ENCODE measurements at places on chromosomes 13 and 19.

DNA sequence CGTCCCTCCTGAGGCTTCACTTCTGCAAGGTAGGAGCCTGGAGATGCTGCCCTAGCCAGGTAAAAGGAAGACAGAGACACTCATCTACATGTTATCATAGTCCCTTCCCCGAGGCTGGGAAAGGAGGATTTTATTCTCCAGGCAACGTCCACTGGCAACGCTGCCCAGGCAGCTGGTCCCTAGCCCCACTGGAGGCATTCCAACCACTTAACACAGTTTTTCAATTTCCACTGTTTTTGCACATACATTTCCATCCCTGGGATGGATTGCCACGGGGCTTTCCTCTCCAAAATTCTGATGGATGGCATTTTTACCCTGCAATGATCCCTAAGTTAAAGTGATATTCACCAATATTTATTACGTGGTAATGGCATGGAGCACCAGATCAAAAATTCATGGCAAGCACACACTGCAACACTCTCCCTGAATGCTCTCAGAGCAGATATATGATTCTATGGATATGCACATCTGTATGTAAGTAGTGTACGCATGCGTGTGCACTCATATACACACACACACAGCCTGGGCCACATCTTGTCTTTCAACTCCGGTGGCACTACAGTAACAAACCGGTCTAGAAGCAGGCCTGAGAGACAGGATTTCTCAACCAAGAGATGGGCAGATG lies 322.3 kb upstream of the TSHZ3 start:
- DNase-seq, result no peak

GRCh38 chr19:7865262-7865911 lies 8.8 kb downstream of the PRR36 start:
- no peak for DNase-seq

- no peak for DNase-seq
Observed at GRCh38 chr13:45512098-45512496, 47.4 kb downstream of the COG3 start.

GRCh38 chr19:53079313-53079924 lies 23.8 kb downstream of the ZNF160 start:
- no peak for DNase-seq

DNA sequence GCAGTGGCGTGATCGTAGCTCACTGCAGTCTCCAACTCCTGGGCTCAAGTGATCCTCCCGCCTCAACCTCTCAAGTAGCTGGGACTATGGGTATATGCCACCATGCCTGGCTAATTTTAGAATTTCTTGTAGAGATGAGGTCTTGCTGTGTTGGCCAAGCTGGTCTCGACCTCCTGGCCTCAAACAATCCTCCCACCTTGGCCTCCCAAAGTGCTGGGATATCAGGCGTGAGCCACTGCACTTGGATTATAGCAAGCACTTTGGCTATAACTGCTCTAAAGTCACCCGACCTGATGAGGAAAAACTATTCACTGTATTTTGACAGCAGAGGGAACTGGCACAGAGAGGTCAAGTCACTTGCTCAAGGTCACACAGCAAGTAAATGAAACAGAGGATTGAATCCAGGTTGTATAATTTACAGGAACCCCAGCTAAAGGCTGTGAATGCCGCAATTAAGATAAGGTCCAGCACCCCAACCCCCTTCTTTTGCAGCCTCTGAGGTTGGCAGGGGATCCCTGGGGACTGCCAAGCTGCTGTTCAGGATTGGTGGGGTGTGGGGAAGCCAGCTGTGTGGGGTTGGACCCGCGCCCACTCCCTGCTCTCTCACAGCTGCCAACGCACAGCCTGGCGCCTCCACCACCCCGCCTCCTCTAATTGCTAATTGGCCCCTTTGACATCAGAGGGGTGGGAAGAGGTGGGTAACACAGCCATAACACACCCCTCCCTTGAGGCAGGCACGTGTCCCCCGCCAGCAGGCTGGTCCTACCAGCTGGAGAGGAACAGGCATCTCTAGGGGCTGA lies 6.0 kb downstream of the TMIGD2 start:
- no peak for DNase-seq

DNA sequence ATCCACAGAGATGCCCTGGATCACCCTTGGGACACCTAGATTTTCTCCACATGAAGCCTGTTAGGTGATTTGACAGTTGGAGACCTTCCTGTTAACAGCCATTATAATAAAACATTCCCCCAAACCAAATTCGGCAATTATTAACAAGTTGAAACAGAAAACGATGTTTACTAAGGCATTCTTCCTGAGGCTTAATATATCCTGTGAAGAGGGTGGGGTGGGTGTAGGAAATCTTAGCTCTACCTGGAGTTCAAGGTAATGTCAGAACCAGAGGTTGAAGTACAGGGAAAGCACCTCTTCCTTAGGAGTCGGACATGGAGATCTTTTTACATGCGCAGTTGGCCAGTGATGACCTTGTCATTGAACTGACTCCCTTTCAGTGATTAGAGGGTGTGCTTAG lies 143.0 kb downstream of the FGF9 start:
- no peak for DNase-seq

DNA sequence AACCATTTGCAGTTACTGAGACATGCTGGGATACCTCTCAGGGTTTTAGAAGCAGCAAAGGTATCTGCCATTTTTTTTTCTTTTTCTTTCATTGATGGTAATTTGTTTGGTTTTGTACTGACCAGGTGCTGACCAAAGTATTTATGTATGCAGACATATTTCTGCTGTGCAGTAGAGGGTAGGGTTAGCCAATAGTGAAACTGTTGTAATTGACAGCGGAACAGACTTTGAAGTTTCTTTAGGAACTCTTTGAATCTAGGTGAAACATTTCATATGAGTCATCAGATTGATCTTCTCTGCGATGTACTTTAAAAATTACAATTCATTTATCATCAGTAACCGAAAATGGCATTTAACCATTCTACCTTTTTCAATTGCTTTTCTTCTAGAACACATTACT lies 63.0 kb downstream of the ITGBL1 start:
- DNase-seq, result no peak

- DNase-seq, result no peak
Observed at GRCh38 chr19:36579255-36579654, 6.2 kb upstream of the ZNF529 start.

GRCh38 chr13:102038787-102039186 lies 363.1 kb downstream of the FGF14 start:
- DNase-seq, result no peak

DNA sequence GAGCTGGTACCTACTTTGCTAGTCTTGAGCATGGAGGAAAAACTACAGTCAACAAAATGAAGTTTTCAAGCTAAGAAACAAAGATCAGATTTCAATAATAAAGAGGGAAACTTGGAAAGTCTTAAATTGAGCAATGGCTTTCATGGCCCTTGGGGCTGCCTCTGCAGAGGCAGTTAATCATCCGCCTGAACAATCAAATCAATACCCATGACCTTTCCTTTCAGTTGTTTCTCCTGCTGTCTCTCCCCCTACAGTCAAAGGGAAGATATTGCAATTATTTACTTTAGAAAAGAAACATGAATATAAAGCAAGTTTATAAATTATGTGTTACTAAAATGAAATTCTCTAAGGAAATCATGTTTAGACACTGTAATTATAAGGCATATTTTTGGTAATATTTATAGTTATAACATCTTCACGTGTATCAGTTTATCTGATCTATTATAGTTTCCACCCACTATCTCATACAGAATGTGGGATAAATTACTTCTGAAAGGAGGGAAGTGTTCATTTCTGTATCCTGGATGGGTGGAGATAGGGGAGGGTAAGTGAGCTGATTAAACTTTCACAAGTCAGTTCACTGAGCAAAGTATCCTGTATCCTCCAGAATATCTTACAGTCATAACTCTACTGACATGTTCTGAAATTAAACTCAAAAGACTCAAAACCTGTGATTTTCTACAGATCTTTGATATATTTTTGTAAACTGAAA lies 72.4 kb upstream of the TSC22D1 start:
- peak; percentile 3 for DNase-seq

DNA sequence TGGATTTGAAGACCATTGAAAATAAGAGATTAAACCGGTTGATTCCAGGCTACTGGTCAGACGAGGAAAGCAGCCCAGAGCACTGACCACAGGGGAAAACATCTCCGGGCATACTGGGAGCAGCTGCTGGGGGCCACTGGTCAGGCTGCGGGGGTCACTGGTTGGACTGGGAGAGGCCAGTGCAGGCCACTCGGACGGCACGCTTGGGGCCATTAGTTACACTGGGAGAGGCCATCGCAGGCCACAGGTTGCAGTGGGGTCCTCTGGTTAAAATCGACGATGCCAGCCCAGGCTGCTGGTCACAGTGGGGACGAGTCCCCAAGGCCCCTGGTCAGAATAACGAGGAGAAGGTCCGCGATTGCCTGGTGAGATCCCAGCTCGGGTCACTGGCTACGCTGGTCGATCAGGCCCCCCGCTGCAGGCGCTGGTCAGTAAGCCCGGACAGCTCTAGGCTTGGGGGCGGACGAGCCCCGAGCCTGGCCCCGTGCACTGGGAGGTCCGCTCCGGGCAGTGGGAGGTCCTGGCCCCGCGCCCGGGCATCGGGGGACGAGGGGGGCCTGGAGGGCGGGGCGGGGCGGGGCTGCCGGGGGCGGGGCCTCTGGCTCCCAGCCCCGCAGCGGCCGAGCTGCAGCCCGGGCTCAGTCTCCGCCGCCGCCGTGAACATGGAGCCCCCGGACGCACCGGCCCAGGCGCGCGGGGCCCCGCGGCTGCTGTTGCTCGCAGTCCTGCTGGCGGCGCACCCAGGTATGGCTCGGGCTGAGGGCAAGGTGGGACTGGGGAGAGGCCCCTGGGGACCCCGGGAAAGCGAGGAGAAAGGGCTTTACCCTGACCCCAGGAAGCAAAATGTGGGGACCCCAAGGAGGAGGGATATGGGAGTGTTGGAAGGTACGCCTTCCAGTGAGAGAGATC lies at the start of gene BCAM:
BCAM (plus strand) TSS at position 641 of the 909 bp plus-strand sequence; CDS start at position 663, 22 bp downstream.
- DNase-seq, result no peak

- no peak for DNase-seq
Observed at GRCh38 chr13:113783200-113783881, 24.3 kb downstream of the TMEM255B start.

GRCh38 chr13:112688560-112689302 lies 1.1 kb upstream of the ATP11A start:
- DNase-seq, result peak; percentile 55

- DNase-seq, result no peak
Observed at GRCh38 chr13:67118277-67118676, 111.9 kb downstream of the PCDH9 start.

GRCh38 chr13:60755380-60756163 lies 358.6 kb downstream of the TDRD3 start:
- no peak for DNase-seq

DNA sequence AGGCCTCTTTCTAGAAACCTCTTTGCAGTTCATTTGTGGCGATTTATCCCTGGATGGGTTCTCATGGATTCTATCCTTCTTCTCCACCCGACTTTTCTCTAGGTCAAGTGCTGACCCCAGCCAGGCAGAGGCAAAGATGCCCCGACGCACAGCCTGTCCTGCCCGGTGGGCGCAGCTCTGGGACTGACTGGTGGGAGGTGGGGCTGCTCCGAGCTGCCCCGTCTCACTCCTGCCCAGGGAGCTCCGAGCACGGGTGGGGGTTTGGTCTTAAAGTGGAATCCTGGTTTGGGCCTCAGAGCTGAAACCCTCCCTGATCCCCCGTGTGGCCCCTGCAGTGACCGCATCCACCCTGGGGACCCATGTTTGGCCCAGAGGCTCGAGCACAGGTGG lies 44.5 kb downstream of the GAS6 start:
- DNase-seq, result no peak

GRCh38 chr19:12364391-12365235 lies 870 bp downstream of the ZNF442 start:
- no peak for DNase-seq

DNA sequence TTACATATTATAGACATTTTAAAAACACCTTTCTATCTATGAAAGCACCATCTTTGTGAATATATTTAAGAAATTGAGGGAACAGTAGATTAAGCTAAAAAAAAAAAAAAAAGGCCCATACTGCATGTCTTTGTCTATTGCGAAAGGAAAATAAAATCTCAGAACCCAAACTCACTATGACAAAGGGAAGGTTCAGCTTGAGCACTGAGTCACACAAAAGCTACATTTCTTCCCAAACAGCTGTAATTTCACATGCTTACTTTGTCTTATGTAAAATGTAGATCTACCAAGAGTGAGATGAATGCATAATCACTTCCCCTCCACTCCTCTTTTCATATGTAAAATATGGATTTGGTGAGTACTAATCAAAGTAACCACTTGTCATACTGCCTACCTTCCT lies 640.1 kb upstream of the KLF12 start:
- no peak for DNase-seq
